NCI-H1694 treated with DMSO at 0.1 percent for 48 hours (cell line): ENCODE measurements at places on chromosomes 6 and 20.

- DNase-seq = no peak
These were observed at the start of gene FNDC11 for GRCh38 chr20:63553933-63554290. Gene FNDC11 (plus strand): TSS chr20:63554159. CDS start chr20:63555664, 1,505 bp downstream.

DNA sequence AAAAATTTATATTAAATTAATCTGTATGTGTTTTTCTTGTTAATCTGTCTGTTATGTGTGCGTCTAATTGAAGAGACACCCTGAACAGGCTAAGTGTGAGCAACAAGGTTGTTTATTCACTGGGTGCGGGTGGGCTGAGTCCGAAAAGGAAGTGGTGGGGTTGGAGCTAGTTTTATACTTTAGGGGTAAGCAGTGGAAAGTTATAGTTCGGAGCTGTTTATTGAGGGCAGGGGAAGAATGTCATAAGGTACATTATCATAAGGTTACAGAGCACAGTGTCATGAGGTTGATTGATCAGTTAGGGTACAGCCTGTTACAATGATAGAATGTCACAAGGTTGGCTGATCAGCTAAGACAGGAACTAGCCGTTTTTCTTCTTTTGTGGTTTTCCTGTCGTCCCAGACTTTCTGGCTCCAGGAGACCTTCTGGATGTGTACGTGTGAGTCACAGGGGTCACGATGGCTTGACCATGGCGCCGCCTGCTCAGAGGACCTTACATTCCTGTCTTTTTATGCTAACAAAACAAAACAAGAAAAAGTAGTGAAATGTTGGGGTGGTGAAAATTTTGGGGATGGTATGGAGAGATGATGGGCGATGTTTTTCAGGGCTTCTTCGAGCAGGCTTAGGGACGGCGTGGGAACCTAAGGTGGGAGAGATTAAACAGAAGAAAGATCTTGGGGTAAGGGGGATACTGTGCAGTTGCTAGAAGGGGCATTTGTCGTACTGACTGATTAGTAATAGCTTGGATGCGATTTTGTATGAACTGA is 754.0 kb upstream of the ADGRB3 start:
- DNase-seq = no peak

DNA sequence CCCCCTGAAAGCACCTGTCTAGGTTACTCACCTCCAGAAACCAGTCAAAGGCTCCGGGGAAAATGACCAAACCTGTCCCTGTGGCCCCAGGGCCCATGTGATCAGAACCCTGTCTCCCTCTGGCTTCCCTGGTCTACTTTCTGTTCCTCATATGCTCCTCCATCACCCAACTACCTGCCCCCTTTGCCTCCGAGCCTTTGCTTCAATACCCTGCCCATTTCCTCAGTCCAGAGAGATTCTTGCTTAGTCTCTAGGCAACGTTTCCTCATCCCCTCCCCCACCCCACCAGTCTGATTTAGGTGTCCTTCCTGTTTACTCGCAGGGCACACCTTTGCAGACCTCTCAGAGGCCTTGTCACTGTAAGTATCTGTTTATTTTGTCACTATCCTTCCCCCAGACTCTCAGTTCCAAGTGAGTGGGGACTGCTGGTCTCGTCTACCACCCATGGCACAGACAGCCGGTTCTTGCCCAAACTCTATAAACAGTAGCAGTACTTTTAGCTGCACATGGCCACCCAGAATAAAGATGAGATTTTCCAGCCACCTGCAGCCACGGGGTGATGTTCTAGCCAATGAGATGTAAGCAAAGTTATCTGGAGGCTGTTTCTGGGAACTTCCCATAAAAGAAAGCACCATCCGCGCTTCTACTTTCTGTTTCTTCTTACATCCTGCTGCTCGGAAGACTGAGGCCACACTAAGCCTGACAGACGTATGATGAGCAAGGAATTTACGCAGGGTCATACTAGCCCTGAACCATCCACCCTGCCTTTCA is 13.3 kb downstream of the ELOVL5 start:
- DNase-seq = no peak

- no peak for DNase-seq
These were observed 49.7 kb upstream of the FRMD1 start for GRCh38 chr6:168128631-168129291.

DNA sequence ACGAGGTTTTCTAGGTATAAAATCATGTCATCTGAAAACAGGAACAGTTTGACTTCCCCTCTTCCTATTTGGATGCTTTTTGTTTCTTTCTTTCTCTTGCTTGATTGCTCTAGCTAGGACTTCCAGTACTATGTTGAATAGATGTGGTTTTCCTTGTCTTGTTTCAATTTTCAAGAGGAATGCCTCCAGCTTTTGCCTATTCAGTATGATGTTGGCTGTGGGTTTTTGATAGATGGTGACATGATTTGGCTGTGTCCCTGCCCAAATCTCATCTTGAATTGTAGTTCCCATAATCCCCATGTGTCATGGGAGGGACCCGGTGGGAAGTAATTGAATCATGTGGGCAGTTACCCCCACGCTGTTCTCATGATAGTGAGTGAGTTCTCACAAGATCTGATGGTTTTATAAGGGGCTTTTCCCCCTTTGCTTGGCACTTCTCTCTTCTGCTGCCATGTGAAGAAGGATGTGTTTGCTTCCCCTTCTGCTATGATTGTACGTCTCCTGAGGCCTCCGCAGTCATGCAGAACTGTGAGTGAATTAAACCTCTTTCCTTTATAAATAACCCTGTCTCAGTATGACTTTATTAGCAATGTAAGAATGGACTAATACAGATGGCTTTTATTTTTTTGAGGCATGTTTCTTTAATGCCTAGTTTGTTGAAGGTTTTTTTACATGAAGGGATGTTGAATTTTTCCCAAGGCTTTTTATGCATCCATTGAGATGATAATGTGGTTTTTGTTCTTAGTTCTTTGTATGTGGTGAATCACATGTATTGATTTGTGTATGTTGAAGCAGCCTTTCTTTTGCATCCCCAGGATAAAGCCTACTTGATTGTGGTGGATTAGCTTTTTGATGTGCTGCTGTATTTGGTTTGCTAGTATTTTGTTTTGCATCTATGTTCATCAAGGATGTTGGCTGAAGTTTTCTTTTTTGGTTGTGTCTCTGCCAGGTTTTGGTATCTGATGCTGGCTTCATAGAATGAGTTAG is 239.1 kb downstream of the THBS2 start:
- no peak for DNase-seq

DNA sequence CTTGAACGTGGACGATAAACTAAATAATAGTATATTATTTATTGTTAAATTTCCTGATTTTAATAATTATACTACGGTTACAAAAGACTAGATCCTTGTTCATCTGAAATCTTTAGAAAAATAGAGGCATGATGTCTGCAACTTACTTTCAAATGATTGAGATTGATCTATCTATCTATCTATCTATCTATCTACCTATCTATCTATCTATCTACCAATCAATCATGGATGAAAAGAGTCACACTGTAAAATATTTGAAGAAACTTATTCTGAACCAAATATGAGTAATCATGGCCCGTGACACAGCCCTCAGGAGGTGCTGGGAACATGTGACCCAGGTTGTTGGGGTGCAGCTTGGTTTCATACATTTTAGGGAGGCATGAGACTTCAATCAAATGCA is 11.7 kb upstream of the BLCAP start:
- DNase-seq = no peak

DNA sequence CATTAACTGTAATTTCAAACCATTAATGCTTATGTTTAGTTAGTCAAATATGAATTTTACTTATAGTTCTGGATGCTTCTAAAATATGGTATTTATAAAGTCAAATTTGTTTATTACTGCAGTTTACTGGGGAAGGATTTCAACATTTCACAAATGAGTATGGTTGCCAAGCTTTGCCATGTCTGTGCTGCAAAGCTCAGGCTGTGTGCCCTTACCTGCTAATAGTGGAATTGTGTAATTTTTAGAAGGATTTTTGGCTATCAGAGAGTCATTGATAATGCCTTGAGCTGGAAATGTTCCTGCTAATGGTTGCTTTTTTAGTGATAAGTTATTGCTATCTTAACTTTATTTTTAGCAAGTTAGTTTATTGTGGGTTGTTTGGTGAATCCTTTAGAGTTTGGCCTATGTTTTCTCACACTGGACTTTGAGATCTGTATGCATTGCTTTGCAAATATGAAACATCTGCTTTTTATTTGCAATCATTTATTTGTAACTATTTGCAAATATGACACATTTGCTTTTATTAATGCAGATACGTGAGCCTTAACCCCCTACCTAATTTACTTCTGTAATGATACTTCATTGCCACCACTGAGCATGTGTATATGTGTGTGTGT is 105.8 kb downstream of the CD109 start:
- DNase-seq = no peak

DNA sequence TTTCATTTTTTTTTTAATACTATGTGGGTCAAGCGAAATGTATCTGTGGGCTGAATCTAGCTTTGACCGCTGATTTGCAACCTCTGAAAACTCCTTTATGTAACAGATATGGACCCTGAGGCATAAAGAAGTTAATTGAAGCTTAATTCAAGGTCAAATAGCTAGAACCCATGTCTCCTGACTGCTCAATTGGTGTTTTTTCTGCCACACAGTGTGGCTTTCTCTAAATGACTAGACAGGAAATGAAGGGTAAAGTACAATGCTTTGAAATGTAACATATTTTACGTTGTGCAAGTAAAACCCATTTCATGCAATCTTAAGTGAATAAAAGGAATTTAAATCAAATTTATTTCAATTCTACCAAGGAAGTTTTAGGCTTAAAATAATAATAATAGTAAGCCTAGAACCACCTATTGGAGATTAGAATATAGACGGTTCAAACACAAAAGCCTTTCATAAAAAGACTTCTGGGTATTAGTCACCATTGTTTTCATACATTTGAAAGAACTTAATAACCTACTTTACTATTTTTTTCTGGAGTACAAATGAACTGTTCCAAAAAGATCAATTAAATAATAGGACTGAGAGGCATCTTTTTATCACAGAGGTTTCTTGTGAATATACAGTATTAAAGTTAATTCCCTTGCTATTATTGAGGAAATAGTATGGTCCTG is 279.8 kb downstream of the EPHA7 start:
- DNase-seq = no peak

GRCh38 chr6:117465691-117466090 is 16.8 kb upstream of the DCBLD1 start:
- no peak for DNase-seq

GRCh38 chr6:90178384-90178855 is 118.2 kb downstream of the BACH2 start:
- no peak for DNase-seq

- no peak for DNase-seq
These were observed 142.2 kb downstream of the MOXD1 start for GRCh38 chr6:132259070-132259469.

DNA sequence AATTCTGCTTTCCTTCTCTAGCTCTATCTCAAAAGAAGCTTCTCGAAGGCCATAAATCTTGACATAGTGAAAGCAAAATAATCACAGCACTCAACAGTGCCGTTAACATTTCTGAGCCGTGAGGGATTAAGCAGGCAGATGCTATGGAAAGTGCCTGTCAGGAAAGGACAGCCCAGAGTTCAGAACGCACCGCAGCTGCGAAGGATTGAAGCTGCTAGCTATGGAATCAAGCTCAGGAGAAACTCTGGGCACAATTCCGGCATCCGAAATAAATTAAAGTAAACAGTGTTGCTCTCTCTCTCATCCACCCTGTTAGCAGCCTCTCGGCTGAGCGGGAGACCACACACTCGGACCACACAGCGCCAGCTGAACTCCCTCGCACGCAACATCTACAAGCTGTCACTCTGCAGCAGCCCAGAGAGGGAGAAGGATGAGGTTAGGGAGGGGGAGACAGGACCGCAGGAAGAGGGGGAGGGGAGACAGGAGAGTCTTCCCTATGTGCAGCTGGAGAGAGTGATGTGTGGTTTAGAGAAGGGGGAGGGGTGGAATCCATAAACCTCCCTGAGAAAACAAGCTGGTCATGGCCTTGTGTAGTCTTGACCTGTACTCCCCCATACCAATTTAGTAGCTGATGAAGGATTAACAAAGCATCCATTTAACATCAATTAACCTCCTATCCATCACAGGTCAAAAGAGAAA is 9.0 kb downstream of the EXOC2 start:
- peak; percentile 34 for DNase-seq

DNA sequence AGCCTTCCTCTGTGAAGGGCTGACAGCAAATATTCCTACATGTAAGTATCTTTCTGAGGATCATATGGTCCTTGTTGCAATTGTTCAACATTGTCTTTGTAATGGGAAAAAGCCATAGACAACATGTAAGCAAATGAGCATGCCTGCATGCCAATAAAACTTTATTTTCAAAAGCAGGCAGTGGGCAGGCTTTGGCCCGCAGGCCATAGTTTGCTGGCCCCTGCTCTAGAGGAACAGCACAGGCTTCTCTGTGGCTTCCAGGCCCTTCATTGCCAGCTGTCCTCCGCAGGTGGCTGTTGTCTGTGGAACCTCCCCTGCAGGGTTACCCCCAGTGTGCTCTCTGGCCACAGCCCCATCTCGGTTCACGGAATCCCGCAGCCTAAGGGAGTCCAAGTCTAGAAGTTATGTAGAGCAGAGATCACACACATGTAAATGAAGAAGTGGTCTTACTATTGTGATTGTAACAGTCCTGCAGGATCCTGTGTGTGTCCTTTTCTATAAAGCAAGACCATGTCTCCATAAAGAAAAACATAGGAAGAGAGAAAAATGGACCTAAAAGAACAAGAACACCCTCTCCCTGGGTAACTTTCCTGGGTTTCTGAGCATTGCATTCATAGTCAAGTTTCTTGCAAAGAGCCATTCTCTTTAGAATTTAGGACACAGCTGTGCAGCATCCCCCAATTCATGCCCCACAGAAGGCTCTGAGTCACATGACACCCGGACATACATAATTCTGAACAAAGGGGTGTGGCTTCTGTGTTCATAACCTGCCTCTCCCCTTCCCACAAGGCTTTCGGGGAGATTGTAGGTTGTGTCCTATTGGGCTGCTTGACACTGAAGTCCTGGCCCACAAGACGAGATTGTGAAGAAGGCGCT is 10.0 kb downstream of the UNC93A start:
- DNase-seq = no peak

DNA sequence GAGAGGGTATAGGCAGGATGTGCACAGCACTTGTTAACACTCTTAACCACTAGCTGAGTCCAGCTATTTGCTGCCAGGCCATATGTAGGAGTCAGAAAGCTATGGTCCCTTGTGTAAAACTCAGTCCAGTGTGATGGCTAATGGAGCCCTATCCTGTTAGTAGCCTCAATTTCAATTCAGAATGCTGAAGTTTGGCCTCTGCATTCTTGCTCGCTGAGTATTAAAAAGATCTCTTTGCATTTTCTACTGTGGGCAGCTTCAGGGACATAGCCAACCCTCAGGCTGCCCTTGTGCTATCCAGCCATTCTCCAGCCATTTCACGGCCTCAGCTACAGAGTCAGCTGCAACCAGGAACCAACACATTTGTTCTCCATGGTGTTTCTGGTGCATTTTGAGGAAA is 92.5 kb downstream of the SPTLC3 start:
- DNase-seq = no peak
